HFFc6 (cell line): ENCODE measurements at places on chromosomes 6 and 20. TPM values are rescaled to one million over a fixed set of nuclear protein-coding genes. Genes with fewer than 3 reads are reported as not detected.

DNA sequence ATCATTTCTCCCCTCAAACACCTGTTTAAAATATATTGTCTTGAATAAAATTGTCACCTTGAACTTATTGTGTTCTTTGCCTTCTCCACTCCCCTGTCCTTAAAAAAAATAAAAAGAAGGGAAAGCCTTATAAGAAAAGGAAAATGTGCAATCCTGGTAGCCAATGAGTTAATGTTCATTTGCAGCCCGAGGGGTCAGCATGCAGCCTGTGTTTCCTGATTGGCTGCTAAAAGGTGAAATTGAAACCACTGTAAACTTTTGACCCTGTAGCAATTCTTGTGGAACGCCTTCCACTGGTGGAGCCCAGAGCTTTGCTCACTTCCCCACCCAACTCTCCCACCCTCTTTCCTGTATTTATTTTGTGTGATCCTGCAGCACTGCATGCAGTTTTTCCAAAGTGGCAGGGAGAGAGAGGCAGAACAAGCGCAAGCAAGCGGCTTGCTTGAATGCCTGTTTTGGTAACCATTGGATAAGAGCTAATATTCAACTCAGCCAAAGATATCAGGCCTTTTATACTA is 74.9 kb downstream of the NCOA3 start:
- DNase-seq: peak; percentile 70

- peak; percentile 32 for DNase-seq
Observed at GRCh38 chr6:8215631-8216030, 113.3 kb upstream of the EEF1E1 start.

GRCh38 chr6:112651239-112651638 is 304.1 kb downstream of the RFPL4B start:
- no peak for DNase-seq

GRCh38 chr6:52590152-52590891 is 13.5 kb upstream of the TRAM2 start:
- peak; percentile 62 for DNase-seq

DNA sequence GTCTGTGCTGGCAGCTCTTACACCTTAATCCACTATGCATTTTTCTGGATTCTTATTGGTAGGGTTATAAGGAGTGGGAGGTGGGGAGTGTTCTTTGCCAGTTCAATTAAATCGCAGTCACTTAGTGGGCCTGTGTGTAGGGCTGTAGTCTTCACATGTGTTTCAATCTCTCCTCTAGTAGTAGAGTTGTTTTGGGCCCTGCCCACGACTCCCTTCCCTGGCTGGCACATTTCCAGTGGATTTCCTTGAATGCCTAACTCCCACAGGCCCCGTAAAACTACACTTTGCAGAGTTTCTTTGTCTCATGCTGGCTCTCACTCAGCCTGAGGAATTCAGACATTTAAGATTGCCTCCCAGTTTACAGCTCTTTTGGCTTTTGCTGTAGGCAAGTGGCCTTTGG is 414.0 kb upstream of the OPRM1 start:
- no peak for DNase-seq

GRCh38 chr20:58690396-58691135 is 2.0 kb upstream of the NPEPL1 start:
- no peak for DNase-seq

DNA sequence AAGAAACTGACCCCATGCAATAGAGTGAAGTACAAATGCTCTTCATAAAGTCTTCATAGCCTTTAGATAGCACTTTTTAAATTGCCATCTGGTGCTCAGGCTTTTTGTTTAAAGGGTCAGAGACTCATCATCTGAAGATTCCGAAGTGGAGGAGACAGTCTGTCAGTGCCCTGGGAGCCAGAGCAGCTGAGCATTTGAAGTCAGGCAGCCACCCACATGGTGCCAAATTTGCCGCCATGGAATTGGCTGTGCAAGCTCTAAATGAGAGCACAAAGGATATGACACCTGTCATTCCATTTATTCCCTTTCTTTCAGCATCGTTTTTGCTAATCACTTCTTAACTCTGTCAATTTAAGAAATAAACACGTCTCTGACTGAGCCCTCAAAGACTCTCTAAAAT is 32.8 kb upstream of the CEP162 start:
- DNase-seq: no peak

DNA sequence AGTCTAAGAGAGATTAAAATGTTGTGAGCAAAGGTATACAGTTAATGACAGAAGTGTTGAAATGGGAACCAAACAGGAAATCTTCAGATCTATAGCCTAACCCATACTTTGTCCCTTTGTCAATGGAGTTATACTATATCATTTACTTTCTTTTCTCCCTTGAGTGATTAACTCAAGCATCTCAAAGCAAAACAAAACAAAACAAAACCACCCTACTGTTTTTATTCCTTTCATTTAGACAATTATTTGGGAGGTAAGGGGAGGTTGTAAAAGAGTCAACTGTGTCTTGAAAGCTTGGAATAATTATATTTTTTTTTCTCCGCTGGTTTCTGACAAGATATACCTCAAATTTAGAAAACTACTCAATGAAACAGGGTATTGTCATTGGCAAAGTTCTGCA is 139.8 kb upstream of the HMGN3 start:
- no peak for DNase-seq

- DNase-seq: no peak
Observed at GRCh38 chr6:157058574-157058973, 264.7 kb downstream of the TMEM242 start.

DNA sequence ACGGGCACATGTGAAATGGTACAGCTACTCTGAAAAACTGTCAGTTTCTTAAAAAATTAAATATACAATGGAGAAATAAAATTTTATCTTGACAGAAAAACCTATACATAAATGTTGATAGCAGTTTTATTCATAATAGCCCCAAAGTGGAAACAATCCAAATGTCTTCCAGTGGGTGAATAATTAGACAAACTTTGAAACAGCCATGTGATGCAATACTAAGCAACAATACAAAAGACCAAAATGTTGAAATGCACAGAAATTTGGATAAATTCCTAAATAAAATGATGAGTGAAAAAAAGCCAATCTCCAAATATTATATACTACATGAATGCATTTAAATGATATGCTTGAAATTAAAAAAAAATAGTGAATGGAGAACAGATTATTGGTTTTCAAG is 523.1 kb downstream of the HTR1B start:
- DNase-seq: no peak

- DNase-seq: no peak
Observed at GRCh38 chr6:3471286-3471685, 14.4 kb upstream of the SLC22A23 start.

- DNase-seq: no peak
Observed at GRCh38 chr6:8030920-8031319, 33.3 kb downstream of the BLOC1S5 start.

DNA sequence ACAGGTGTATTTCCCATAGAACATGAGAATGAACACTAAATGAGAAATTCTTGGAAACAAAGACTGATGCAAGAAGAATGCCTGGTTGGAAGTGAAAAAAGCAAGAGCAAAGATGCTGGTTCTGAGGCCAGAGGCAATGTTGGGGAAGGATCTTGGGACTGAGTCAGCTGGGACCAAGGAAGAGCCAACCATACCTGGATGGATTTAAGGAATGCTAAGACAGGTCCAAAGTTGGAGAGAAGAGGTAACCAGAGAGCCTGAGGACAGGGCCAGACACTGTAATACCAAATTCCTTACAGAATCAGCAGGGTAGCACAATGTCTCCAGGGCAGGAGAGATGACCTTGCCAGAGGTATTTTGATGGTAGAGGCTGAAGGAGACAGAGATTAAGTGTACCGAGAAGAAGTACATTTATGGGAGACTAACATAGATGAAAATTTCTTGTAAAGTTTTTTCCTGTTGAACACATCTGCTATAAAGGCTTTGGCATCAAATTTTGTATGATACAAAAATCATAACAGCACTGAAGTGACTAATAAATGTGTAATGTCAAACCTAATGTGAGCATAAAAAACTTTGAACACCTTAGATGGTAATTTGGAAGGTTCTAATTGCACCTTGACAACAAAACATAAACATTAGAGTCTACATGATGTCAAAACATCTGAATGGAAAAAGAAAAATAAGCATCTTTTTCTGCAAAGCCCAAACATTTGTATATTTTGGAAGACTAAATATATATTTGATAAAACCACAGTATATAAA is 221.7 kb upstream of the MARCKS start:
- DNase-seq: no peak

DNA sequence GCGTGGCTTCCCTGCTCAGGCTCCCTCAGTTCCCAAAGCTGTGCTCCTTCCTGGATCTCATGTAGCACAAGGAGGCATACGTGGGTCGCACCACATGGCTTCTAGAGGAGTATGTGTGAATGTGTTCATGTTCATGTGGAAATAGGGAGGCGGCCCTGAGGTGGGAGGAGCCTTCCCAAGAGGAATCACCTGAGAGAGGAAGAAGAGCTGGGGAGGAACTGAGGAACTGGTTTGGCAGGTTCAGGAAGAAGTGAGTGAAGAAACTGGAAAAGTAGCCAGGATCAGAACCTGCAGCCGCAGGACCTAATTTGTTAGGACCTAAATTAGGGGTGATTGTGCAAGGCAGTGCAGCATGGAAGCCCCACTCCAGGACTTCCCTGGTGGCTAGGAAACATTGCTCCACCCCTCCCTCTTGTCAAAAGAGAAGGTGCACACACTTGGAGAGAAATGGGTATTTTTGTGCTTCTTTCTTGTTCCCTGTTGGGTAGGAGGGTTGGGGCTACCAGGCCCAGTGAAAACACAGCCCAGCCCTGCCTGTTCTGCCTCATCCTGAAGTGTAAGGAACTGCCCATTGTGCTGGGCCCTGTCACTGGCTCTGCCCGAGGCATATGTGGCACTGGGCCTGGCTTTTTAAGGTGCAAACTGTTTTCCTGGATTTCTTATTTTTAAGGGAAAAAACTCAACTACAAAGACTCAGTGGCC is 20.7 kb downstream of the SYNJ2 start:
- no peak for DNase-seq

GRCh38 chr20:64212755-64213154 is 42.8 kb upstream of the PCMTD2 start:
- peak; percentile 40 for DNase-seq

GRCh38 chr6:131995917-131996316 is 44.7 kb upstream of the CCN2 start:
- DNase-seq: peak; percentile 85

- DNase-seq: no peak
Observed at GRCh38 chr20:38162878-38163875, 1.9 kb downstream of the TGM2 start.

DNA sequence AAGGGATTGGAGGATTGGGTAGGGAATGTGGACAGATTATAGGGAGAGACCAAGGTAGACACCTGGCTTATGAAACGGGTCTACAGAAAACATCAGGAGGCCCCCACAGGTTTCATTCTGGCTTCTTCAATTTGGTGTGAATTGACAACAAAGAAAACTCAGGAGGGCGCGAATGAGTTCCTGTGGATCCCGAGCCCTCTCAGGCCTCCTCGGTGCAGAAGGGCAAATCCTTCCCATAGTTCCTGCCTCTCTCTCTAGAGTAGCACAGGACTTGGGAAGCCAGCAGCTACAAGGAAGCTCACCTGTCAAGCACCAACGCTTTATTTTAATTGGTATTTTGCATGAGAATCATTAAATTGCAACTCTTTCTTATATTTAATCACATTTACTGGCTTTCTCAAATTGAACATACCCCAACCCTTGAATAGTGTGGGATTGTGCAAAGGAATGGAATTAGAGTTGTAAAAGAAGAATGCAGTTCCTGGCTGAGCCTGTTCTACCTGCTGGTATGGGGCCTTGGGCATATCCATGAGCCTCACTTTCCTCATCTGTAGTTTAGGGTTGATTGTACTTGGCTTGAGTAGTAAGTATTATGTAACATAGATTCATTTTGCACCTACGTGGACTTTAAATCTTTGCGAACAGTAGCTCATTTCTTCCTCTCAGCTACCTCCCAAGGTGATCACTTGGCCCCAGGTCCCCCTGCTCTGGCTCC is 56.4 kb upstream of the PHACTR2 start:
- DNase-seq: no peak

DNA sequence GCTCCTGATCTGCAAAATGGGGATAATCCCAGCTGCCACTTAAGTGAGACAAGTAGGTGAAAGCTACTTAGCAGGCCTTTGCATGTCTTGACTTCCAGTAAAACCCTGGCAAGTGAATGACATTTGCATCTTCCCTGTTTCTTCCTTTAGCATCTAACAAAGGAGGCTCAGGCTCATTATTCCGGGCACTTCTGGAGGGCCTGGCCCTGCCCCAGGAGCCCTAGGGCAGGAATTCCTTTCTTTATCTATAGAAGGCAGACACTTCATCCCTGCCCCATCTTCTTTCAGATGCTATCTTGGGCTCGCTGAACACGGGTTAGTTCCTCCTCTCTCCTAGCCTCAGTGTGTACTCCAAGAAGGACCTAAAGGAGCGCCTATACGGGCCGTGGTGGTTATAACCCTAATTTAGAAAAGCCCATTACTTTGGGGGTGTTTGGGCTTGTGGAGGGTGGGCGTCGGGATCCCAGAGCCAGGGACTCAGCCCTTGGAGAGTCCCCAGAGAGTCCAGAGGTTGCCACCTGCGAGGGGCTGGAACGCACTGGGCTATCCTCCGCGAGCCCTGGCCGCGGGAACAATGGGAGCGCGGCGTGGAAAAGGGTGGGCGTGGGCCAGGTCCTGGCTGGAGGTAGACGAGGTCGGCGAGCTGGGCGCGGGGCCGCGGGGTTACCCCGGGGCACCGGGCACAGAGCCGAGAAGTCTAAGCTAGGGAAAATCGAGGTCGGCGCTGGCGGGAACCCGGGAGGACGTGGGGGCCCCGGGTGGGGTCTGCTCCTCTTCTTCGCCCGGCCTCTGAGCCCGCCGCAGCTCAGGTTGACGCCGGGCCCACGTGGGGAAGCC is 62.8 kb upstream of the EPB41L1 start:
- no peak for DNase-seq

- DNase-seq: no peak
Observed at GRCh38 chr6:16540804-16541752, 220.2 kb downstream of the ATXN1 start.

DNA sequence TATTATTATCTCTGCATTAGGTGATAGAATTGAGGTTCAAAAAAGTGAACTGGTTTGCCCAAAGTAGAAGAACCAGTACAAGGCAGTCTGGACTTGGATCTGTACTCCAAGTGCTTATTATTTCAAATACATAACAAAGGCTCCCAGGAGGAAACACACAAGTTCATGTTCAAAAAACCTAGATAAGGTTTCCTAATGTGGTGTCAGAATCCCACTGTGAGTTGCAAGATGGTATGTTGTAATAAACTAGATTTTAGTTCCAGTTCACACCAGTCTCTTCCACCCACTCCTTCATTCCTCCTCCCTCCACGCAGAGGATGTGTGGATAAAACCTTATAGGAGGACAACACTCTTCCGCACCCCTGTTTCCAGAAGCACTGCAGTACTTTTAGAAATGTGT is 42.8 kb downstream of the KIAA0319 start:
- no peak for DNase-seq

- DNase-seq: no peak
Observed at GRCh38 chr6:89693207-89693606, 54.7 kb upstream of the LYRM2 start.

C6orf15 gene
- total RNA-seq: not detected in 3 replicates

HLA-DPA1 gene
- total RNA-seq: 1.7 to 4.3 TPM (median 3.8 TPM) in 3 replicates

RBBP9 gene
- 11.7 and 15.4 TPM in 2 replicates for total RNA-seq

BPIFB4 gene
- total RNA-seq: not detected in 2 replicates

VSX1 gene
- not detected in 2 replicates for total RNA-seq

SLC2A10 gene
- 29.6 to 33.4 TPM (median 30.5 TPM) in 3 replicates for total RNA-seq

FITM2 gene
- 13.2 to 16.2 TPM (median 15.7 TPM) in 3 replicates for total RNA-seq

SNPH gene
- 13.2 and 13.7 TPM in 2 replicates for total RNA-seq

EYA2 gene
- total RNA-seq: 0.14 to 0.30 TPM in 2 of 3 replicates, not detected in the other
